Stimulated activated naive CD4-positive, alpha-beta T cell treated with Interleukin-2 at 50 U/mL for 16 hours (primary cell): ENCODE measurements at places on chromosomes 5 and 9.

- no peak for DNase-seq
Measured at GRCh38 chr9:2406252-2406651, 215.3 kb upstream of the VLDLR start.

- DNase-seq: peak; percentile 33
Measured at GRCh38 chr5:54013556-54014194, 296.7 kb downstream of the ARL15 start.

DNA sequence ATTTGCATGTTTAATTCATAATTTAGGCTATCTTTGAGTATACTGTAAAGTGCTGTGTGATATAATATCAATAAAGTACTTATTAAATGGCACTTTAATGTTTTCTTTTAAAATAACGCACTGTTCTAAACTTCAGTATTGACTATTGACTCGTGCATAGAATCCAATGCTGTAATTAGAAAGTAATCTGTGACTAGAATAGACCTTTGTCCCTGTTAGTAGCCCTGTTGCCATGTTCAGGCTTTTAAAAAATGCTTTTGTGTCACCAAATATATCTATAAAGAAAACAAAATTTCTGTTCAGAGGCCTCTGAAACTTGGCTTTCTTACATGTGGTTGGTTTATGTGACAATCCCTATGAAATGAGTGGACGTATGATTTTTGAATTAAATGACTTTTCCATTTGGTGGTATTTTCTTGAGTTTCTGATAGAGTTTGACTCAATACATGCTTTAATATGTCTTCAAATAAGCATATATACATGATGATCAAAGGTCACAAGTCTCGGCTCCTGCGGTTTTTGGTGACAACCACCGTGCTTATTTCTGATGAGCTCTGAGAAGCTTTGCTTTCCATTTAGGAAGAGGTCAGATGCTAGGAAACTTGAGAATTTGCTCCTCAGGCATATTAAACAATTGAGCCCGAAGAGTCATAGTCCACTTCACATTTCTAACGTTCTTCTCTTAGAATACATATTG, 174.7 kb downstream of the NR3C1 start:
- peak; percentile 24 for DNase-seq

GRCh38 chr9:3441197-3441816, 84.5 kb downstream of the RFX3 start:
- DNase-seq: peak; percentile 7

- no peak for DNase-seq
Measured at GRCh38 chr5:121688781-121689180, 162.9 kb upstream of the FTMT start.

- no peak for DNase-seq
Measured at GRCh38 chr5:161155451-161155850, 303.4 kb upstream of the ATP10B start.

DNA sequence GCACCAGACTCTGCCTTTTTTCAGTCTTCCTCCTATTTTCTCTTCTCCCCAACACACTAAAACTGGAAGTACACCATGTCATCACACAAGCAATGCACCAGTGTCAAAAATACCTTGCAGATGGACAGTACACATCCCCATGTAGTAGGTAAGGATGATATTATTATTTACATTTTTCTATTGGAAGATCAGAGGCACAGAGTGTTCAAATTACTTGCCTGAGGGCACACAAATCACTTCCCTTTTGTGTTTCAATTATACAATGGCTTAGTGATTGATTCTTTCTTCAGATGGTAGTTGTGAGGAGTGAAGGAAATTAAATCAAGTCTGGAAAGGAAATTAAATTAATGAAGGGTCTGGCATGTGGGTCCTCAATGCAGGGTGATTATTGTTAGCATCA, 39.6 kb downstream of the CTSL start:
- DNase-seq: no peak

- DNase-seq: no peak
Measured at GRCh38 chr9:21415493-21416267, 6.8 kb downstream of the IFNA8 start.

GRCh38 chr5:119083679-119084078, 12.8 kb downstream of the DMXL1 start:
- DNase-seq: no peak

DNA sequence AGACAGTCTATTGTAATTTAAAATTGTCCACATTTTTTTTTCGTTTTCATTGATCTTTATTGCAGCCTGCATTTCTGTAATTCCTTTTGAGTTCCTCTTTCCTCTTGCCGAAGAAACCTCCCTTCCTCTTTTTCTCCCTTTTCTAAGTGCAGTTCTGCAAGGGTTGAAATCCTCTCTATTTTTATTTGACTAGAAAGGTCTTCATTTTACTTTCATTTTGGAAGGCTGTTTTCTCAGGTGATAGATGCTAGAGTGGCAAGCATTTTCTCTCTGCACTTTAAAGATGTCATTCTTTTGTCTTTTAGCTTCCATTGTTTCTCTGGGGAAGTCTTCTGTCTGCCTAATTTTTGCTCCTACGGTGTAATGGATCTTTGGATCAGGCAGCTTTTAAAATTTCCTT, 248.5 kb downstream of the SMARCA2 start:
- DNase-seq: no peak

DNA sequence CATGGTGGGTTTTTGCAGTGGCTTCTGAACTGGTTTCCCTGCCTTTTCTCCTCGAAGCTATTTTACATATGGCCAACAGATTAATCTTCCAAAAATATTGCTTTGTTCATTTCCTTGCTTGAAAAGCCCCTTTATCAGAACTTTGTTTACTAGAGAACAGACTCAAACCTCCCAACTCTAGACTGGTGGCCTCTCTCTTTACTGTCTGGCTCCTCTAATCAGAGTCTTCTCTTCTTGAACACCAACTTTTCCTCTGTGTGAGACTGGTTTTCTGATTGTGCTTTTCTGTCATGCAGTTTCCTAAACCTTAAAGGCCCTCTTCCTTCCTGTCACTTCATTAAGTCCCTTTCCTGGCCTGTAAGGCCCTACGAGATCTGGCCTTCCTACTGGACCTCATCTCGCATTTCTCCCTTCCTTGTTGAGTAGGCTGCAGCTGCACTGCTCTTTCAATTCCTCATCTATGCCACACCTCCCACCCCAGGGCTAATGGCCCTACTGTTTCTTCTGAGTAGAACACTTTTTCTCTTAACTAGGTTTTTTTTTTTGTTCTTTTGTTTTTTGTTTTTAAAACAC, 5.7 kb downstream of the C9orf43 start:
- no peak for DNase-seq

GRCh38 chr5:6480133-6481051, 31.7 kb downstream of the UBE2QL1 start:
- no peak for DNase-seq

DNA sequence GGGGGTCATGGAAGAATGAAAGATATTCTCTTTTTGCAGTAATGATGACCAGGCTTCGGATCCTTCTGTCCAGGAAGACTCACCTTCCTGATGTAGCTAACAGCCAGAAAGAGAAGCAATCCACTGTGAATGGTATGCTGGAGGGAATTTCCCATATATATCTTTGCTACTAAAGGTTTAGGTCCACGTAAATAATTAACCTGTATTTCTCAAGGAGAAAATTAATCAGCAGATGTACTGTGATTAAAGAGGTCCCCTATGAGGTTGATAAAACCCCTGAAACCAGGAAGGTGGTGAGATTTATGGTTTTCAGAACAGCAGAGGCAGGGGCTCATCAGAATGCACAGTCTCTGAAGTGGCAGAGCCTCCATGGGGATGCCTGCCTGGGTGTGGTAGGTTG, 11.4 kb upstream of the RAB3C start:
- DNase-seq: no peak

GRCh38 chr5:179326122-179326927, 18.9 kb downstream of the ADAMTS2 start:
- no peak for DNase-seq

- no peak for DNase-seq
Measured at GRCh38 chr9:16275795-16276624, 594.5 kb downstream of the BNC2 start.

DNA sequence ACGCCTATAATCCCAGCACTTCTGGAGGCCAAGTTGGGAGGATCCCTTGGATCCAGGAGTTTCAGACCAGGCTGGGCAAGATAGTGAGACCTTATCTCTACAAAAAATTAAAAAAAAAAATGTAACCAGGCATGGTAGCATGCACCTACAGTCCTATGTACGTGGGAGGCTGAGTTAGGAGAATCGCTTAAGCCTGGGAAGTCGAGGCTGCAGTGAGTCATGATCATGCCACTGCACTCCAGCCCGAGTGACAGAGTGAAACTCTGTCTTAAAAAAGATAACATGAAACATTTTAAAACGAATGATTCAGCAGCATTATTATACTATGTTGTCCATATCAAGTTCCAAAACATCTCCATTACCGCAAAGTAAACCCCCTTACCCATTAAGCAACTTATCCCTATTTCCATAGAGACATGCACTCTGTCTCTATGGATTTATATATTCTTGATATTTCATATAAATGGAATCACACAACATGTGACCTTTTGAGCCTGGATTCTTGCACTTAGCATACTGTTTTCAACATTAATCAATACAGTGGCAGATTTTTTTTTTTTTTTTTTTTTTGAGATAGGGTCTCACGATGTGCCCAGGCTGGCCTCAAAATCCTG, 56.9 kb upstream of the MTMR12 start:
- DNase-seq: no peak

DNA sequence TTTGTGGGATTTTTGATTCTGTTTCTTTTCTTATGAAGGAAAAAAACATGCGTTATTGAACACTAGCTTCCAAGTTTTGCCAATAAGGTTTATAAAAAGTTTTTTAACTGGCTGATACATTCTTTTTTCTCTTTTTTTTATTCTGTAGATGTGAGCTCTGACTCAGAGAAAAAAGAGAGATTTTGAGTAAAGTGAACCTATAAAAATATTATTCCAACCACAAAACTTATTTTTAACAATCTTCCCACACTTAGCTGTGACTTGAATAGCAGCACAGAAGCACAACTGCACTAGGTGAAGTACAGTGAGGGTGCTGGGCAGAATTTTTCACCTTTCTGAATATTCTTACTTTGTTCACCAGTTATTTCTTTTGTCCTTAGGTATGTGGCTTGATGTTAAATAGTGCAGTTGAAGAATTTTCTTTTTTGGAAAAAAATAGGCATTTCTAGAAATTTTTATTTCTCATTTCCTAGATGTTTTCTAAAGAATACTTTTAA, 41.6 kb downstream of the CHSY3 start:
- no peak for DNase-seq

DNA sequence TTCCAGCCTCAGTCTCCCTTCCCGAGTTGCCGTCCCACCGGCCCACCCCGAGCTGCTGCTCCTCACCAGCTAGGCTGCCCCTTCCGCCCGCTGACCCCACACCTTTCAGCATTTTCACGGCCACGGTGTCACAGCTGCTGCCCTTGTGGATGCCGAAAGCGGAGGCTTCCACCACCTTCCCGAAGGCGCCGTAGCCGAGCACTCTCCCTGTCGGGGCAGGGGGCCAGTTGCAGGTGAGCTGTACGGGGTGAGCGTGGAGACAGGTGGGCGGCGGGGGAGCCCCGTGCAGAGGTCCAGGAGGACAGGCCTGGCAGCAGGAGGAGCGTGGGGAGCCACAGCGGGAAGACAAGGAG, 28.2 kb upstream of the SCGB3A1 start:
- DNase-seq: no peak

DNA sequence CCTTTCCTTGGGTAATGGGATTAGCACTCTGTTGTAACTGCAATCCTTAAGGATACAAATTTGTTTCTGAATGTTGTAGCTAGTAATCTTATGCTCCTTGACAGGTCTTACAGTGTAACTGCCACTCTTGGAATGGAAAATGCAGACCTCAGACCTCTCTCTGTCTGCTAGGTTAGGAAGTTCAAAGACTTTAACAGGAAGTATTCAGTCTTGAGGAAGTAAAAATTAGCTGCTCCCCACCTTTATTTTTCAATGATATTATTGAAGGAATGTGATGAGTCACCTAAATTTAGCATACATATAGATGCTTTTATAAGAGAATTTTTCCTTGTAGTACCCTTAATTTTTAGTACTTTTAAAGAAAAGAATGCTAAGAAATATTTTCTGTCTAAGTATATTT, 71.5 kb downstream of the PAM start:
- no peak for DNase-seq

DNA sequence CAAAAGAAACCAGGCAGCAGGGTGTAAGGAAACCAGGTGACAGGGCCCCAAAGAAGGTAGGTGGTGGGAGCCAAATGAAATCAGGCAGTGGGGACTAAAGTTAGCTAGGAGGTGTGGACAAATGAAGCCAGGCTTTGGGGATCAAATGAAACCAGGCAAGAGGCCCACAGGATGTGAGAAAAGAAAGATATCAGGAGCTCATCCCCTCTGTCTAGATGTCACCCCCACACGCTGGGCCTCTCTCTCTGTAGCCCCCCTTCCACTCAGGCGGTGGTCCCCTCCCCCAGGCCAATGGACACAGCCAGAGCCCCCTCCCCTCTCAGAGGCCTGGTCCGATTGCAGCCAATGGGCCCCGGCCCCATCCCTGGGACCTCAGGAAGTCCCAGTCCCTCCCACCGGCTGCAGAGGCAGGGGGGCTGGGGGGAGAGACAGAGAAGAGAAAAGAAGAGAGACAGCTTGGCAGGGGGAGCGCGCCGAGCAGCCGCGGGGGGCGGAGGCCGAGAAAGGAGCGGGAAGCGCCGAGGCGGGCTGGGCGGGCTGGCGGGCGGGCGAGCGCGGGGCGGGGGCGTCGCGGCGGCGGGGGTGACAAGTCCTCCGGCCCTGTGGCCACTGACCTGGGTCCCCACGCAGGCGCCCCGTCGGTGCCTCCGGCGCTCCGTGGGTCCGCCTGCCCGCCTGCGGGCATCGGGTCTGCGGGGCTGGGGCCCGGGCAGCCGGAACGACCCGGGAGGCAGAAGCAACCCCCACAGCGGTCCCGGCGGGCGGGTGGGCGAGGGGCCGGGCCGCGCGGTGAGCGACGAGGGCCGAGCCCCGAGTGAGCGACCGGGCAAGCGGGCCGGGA, 11.9 kb downstream of the CNTFR start:
- DNase-seq: no peak

- DNase-seq: no peak
Measured at GRCh38 chr5:62603934-62604333, 25.3 kb downstream of the LRRC70 start.

DNA sequence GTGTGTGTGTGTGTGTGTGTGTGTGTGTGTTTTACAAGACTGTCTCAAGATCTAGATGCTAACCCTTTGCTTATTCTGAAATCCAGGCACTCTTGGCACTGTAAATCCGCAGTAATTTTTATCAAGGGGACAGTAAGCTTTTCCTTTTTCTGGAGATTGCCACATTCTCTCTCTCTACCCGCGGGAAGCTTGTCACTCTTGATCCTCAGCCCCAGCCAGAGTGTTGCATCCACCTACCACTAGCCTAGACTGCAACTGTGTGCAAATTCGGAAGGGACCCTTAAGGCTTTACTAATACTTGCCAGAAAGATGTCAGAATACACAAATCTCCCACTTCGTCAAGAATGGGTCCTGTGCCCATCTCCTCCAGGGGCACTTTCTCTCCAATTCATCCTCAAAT, 54.9 kb upstream of the EPB41L4A start:
- no peak for DNase-seq

- no peak for DNase-seq
Measured at GRCh38 chr5:79416499-79416898, 97.4 kb downstream of the HOMER1 start.

GRCh38 chr9:19769213-19769612, 19.6 kb downstream of the SLC24A2 start:
- DNase-seq: no peak

GRCh38 chr9:9973062-9973461, 639.7 kb downstream of the PTPRD start:
- DNase-seq: no peak

- DNase-seq: no peak
Measured at GRCh38 chr9:137749511-137749910, 128.1 kb upstream of the CACNA1B start.

- no peak for DNase-seq
Measured at GRCh38 chr9:128690684-128691034, 1.6 kb downstream of the SET start.
